ENCODE measurements at places on chromosomes 2 and 18.

- DNase-seq: no peak
Measured at GRCh38 chr18:71807586-71807985, 736.6 kb downstream of the CBLN2 start.

- DNase-seq: no peak
Measured at GRCh38 chr2:119109866-119110265, 48.7 kb downstream of the C1QL2 start.

DNA sequence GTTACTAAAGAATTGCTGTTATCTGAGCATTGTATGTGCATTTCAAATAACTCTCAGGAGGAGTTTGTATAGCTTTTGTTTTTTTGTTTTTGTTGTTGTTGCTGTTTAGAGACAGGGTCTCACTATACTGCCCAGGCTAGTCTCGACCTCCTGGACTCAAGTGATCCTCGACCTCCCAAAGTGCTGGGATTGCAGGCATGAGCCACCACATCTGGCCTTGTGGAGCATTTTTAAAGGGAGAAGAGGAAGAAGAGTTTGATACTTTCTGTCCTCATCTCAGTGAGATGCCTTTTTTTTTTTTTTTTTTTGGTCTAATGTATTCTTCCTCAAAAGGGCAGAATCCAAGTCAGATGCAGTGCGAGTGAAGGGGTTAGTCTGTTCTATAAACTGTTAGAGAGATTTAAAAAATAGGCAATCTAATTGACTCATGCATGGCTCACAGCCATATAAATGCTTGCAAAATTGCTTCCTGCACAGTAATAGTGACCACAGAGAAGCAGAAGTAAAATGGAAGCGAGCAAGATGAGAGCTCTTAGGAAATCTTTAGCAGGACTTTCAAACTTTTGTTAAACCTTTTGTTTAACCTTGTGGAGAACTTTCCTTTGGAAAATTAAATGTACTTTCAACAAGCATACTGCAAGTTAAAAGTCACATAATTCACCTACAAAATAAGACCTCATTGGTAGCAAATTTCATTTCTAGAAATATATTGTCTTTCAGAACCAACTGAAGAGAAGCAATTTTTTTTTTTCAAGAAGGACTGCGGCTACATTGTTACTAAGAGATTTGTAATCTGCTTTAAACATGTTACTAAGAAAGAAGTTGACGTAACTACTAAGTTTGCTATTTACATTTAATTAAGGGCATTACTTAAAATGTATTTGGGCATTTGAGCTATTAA is 52.3 kb upstream of the ROCK1 start:
- no peak for DNase-seq

GRCh38 chr18:62717169-62717924 is 2.0 kb downstream of the PHLPP1 start:
- DNase-seq: peak; percentile 52

- DNase-seq: no peak
Measured at GRCh38 chr2:66531567-66531966, 96.6 kb downstream of the MEIS1 start.

DNA sequence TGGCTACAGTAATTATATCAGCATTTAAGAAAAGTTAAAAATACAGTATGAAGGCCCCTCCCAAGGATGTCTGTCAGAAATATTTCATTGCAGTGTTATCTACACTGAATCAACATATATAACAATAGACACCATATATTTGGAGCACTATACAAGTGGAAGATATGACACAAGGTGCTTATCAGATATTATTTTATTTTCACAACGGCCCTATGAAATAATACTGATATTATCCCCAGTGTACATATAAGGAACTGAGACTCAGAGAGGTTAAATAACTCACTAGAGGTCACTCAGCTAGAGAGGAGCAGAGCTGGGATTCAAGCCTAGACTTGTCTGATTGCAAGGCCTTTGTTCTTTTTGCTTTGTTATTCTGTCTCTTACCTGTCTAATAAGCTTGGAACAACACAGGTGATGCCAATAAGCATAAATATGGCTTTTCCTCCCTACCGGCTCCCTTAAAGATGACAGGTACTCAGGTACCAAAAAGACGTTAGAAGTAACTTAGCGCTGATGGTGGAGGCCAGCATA is 4.7 kb upstream of the SLC40A1 start:
- DNase-seq: no peak

DNA sequence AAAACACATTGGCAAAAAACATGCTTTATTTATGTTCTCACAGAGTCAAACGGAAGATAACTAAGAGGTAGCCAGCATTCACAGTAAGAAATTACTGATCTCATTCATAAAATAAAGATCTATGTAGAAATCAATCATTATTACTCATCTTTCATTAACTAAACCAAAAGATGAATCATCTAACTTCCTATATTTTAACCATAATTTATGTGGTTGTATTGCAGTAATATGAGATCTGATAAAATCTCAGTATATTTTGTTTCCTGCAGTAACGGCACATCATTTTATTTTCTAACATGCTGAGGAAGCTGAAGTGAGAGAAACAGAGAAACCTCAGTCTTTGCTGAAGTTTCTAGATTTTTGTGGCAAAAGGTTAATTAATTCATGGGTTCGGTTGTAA is 375.8 kb downstream of the GALNT13 start:
- no peak for DNase-seq

DNA sequence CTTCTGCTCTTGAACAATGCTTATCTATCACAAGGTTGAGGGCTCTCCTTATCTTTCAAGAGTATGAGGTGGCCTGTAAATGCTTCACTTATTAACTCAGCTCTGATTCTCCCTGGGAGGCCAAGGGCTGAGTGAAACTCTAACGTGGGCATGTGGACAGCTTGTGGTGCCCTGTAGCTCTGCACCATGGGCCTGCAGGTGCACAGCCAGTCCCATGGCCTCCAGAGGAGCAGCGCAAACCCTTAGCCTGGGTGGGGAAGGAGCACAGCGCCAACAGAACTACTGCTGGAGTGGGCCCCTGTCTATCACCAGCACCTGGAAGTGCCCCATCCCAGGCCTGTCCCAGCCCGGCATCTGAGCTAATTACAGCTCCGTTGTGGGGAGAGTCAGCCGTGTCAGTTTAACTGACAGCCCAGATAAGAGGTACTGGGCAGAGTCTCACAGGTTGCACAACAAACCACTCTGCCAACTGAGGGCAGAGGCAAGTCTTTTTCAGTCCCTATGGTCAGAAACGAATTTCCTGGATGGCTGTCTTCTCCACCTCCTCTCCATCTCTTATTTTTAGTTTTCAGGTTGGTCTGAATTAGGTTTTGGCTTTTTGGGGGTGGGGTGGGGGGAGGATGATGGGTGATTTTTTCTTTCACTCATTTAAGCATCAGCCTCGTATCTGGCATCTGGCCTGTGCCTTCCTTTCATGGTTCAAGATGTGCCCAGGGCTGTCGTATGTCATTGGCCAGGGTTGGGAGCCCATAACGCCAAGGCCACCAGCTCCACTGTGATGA is 219.5 kb downstream of the BCL2 start:
- DNase-seq: no peak

DNA sequence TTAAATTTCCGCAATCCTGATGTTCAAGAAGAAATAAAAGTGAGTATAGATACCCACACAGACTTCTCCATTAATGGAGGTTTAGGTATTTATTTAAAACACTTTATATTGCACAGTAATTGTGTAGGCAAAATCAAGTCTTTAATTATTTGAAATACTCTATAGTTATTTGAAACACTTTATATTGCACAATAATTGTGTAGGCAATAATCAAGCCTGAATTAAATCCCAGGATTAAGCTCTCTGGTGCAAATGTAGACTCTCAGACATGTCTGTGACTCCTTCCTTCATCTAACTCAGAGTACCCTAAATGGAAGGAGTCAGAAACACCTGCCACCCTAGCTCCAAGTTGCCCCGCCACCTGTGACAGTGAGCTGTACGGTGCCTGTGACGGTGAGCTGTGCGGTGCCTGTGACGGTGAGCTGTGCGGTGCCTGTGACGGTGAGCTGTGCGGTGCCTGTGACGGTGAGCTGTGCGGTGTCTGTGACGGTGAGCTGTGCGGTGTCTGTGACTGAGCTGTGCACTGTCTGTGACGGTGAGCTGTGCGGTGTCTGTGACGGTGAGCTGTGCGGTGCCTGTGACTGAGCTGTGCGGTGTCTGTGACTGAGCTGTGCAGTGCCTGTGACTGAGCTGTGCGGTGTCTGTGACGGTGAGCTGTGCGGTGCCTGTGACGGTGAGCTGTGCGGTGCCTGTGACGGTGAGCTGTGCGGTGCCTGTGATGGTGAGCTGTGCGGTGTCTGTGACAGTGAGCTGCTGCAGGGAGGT is 11.0 kb downstream of the SLC3A1 start:
- DNase-seq: no peak

DNA sequence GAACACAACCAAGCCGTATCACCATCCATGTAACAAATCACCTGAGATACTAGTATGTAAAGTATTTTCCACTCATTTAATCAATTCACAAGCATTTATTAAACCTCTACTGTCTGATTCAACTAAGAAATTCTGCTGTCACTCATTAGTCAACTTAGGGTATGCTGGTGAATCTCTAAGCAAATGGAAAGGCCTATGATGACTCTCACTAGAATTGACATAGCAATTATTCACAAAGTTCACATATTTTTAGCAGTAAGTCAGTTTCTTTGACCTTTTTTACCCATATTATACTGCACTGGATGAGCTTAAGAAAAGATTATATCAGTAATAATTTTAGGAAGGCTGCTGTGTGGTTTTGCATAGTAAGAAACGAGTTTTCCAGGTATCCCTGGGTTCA is 130.1 kb downstream of the SLC8A1 start:
- no peak for DNase-seq

DNA sequence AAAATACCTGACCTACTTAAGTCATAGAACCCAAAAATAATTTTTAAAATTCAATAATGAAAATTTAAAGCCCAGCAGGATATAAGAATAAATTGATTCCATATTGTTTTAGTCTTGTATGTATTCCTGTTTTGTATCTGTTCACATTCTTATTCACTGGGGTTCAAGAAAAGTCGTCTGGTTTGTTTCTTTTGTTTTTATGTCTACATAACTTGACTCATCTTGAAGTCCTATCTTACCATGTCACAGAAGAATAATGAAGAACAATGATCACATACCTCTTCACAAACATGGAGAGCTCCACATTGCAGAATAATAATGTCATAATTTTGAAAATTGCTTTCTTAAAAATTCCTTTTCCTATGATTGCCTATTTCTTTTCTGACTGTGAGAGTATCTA is 43.4 kb upstream of the LRP1B start:
- no peak for DNase-seq

- DNase-seq: no peak
Measured at GRCh38 chr2:222736924-222737323, 65.5 kb downstream of the MOGAT1 start.

- DNase-seq: no peak
Measured at GRCh38 chr2:84925336-84925723, 19.9 kb downstream of the TMSB10 start.

- DNase-seq: no peak
Measured at GRCh38 chr2:233058717-233059546, 1.2 kb upstream of the INPP5D start.

- no peak for DNase-seq
Measured at GRCh38 chr2:57461624-57462023, 585.0 kb upstream of the VRK2 start.

- DNase-seq: no peak
Measured at GRCh38 chr18:79926306-79926705, 25.1 kb downstream of the SLC66A2 start.
